NCI-H2171 treated with DMSO at 0.1 percent for 48 hours (cell line): ENCODE measurements at places on chromosomes 11 and 22.
A peak's percentile ranks its signal among the peaks of the same experiment; 100 is the strongest.

GRCh38 chr11:78694152-78694551 is 119.5 kb upstream of the NARS2 start:
- no peak for DNase-seq

DNA sequence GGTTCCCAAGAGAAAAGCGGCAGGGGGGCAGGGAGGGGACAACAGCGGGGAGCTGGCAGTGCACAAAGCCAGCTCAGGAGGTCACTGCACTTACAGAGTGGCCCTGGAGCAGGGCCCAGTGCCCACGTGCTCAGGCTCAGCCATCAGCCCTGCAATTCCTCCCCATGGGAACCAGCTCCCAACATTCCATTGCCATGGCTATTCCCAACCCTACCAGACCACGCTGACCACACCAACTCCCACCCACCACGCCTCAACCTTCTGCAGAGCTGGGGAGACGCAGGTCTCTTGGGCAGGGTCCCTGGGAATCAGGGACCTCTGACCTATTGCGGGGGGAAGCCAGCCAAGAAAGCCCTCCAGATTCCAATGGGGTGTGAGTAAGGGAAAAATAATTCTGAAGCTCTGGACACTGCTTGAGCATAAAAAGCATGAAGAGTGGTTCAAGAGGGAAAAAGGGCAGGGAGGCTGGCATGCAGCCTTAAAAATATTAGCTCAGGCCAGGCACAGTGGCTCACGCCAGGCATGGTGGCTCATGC is 38.3 kb upstream of the TFIP11 start:
- no peak for DNase-seq

DNA sequence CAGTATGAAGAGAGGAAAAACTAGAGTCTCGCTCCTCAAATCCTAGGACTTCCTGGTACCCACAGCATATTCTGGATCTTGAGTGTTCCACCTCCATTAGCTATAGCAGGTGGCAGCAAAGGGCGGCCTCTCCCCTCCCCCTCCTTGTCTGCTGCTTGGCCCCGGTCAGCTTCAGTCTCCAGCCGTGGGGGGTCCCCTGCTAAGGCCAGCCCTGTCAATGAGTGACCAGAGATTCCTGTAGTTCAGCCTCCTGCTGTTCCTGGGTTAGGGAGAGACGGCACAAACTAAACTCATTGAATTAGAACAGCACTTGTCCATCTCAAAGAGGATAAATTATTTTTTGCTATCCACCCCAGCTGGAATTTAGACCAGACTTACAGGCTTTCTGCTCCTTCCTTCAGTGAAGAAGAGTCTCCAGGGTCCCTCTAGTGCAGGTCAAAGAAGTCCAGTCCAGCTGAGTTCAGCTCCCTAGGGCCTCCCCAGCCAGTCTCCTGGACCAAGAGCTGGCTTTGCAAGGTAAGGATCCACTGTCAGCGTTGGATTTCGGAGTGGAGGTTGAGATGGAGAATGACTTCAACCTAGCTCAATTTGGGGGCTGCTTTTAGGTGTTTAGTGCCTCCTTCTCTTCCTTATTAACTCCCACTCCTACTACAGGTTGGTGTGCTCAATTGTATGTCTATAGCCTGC is 1.1 kb upstream of the PHLDB1 start:
- DNase-seq, result no peak

GRCh38 chr22:35352214-35353111 is 28.4 kb upstream of the HMOX1 start:
- DNase-seq, result no peak

DNA sequence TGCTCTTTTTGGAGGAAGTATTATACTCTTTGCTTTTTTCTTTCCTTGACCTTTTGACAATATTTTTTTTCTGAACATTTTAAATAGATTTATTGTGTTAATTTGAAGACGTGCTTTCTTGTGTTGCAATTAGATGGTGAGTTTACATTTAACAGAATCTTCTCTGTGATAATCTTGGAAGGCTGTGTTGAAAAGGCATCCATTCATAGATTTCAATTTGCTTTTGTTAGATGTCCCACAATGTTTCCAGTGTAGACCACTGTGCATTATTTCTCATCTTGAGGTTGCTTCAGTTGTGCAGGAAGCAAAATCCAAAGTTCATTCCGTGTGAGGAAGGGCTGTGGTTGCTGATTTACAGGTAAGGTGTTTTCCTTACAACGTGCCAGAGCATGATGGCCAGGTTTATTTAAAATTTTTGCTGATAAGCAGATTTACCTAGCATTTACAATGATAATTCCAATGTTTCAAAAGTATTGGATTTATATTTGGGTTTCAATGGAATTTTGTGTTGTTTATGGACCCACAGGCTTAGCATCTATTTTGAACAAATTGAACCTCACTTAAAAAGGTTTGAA is 4.1 kb upstream of the OR5J2 start:
- no peak for DNase-seq

GRCh38 chr11:122317305-122317704 is 201.3 kb upstream of the BLID start:
- DNase-seq, result no peak

DNA sequence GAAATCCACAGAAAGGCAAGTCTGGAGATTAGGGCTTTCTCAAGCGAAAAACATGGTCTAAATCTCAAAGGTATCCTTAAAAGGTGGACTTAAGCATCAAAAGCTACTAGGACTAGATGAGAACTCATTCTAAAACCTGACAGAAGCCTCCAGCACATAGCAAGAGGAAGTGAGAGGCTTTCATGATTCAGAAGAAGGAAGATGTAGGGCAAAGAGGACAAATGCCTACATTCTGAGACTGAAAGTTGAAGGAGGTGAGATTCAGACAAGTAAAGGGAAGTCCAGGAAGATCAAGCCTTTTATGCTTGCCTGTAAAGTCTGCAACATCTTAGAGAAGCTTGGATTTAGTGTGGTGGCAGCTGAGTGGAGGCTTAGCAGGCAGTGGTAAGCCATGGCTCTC is 98.9 kb downstream of the PGR start:
- no peak for DNase-seq

- no peak for DNase-seq
Measured at GRCh38 chr11:2709429-2709828, 9.6 kb upstream of the KCNQ1OT1 start.

DNA sequence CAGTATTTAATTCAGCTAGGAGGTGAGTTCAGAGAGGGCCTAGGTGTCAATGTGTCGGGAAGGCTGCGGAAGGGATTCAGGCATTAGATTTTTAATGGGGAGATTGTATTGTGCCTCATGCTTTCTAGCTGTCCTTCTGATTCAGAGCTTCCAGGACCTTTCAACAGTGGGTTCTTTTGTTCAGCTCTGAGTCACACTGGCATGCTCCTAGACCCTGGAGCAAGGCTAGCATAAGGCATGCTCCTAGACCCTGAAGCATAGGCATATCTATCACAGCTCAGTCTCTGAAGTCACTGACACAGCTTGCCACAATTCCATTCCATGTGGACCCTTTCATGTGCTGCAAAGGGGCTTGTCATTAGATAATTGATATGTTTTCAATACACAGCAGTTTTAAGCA is 396.9 kb downstream of the RAB38 start:
- no peak for DNase-seq

- peak; percentile 94 for DNase-seq
Measured at GRCh38 chr22:42379966-42380537, 52.2 kb downstream of the NFAM1 start.

DNA sequence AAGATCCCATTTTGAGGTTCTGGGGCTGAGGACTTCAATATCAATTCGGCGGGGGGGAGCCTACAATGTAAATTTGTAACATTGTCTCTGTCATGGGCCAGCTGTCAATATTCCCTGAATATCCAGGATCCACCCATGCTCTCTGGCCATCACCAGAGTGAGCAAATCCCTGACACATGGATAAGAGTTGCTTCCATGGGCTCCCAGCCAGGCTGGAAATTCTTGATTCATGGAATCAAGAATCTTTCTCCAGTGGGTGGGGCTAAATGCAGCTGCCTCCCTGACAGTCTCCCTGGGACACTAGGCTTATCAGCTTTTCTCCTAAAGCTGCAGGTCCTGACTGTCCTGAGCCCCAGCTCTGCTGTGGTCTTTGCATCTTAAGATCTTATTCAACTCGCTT is 86.9 kb upstream of the IGLL5 start:
- no peak for DNase-seq
